Motor neuron (in vitro differentiated cells): ENCODE measurements at places on chromosomes 2 and 18.

DNA sequence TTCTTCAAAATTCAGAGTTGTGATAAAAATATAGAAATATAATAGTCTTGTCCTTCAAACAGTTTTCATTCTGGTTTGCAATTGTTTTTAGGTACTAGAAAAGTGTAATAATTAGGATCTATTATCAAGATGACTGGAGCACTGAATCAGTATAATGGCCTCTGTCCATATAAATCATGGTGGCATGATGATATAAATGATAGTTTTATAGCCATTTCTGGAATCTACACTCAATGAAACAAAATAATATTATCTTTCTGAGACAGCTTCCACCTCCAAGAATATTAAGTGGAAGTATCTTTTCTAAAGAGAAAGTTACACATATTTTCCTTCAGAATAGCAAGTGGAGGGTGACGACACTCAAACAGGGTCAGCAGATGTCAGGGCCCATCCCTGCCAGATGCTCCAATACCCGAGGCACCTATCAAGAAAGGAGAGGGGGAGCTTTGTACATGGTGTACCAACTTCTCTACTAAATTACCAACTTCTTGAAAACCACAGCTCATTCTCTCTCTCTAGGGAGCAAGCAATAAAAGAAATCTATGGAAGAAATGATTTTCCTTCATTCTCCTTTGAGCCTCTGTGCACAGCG lies 882.7 kb upstream of the CHAC2 start:
- peak; percentile 73 for ATAC-seq

- no peak for ATAC-seq
Observed at GRCh38 chr2:74559912-74560311, 5.4 kb downstream of the DOK1 start.

- peak; percentile 79 for ATAC-seq
Observed at GRCh38 chr2:33375054-33375453, 101.4 kb upstream of the RASGRP3 start.

GRCh38 chr2:1055014-1055595 lies 104.5 kb downstream of the SNTG2 start:
- peak; percentile 67 for ATAC-seq

- ATAC-seq, result no peak
Observed at GRCh38 chr2:101080211-101081068, 70.7 kb downstream of the TBC1D8 start.

GRCh38 chr18:48171490-48172188 lies 237.5 kb downstream of the ZBTB7C start:
- no peak for ATAC-seq

GRCh38 chr2:159803235-159803962 lies 5.4 kb upstream of the CD302 start:
- ATAC-seq, result no peak

DNA sequence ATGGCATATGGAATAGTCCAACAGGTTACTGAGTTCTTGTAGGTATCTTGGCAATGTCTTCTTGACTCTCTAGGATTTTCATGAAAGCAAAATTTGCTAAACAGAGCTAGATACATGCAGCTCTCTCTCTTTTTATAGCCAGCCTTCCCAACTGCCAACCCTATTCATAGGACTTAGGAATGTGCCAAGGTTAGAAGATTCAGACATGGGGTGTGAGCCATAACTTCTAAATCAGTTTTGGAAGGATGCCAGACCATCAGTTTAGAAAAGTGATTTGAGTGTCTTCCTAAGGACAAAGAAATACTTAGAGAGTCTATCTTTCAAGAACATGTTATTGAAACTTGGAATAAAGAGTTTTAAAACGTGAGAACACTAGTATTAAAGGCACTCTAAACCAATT lies 619.5 kb upstream of the FANCL start:
- ATAC-seq, result no peak

DNA sequence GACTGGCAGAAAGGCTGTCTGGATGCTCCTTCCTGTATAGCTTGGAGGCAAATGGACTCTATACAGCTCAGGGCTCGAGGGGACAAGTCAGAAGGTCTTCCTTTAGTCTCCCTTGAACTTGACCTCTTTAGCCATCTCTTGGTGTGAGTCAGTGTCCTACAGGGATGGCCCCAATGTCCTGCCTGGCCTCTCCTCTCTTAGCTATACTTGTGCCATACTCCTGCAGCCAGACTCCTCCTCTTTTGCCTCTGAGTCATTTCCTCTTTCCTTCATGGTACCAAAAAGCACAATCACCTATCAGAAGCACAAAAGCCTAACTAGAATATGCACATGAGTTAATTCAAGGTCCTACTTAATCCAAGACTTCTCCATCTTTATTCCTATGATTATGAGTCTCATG lies 112.7 kb downstream of the XRCC5 start:
- ATAC-seq, result peak; percentile 35

DNA sequence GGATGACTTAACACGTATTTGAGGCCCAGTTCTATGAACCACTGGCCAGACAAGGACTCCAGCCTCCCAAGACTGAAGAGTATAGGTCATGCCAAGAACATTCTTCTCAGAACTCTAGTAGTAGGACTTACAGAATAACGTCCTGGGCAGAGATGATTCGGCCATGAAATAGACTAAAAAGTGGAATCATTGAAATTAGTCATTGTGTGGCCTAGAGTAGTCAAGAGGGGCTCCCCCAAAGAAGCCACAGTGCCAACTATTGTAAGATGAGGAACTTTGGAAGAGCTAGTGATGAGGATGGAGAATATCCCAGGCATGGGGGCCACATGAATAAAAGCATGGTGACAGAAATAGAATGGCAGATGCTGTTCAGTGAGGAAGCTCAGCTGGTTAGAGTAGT lies 101.1 kb downstream of the TRIB2 start:
- no peak for ATAC-seq

- no peak for ATAC-seq
Observed at GRCh38 chr18:61605376-61606067, 272.3 kb downstream of the CDH20 start.

DNA sequence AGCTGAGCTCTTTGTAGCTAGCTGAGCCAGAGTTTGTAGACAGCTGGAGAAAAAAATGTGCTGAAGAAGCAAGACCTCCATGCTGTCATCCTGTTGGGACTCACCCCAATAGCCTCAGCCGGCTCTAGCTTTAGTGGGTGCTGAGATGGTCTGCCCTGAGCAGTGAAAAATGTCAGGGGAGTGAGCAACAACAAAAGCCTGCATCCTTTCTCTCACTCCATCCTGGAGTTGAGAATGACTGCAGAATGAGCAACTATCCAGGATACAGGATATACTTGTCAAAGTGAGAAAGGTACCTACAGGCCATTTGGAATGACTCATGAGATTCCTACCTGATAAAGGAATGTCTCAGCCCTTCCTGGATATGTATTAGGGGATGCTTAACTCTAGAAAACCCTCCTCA lies 146.1 kb upstream of the DLX2 start:
- no peak for ATAC-seq

DNA sequence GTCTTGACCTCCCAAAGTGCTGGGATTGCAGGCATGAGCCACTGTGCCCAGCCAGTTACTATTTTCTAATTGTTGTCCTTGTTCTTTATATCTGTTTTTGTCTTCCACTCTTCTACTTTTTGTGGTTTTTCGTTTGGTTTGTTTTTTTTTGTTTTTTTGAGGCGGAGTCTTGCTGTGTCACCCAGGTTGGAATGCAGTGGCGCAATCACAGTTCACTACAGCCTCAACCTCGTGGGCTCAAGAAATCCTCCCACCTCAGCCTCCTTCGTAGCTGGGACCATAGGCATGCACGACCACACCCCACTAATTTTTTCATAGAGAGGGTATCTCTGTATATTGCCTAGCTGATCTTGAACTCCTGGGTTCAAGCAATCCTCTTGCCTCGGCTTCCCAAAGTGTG lies 100.7 kb downstream of the EHBP1 start:
- ATAC-seq, result no peak

- no peak for ATAC-seq
Observed at GRCh38 chr18:2274613-2275012, 296.7 kb downstream of the METTL4 start.

GRCh38 chr2:223185638-223186037 lies 133.6 kb downstream of the KCNE4 start:
- no peak for ATAC-seq

- ATAC-seq, result no peak
Observed at GRCh38 chr18:32831781-32832180, 59.0 kb upstream of the KLHL14 start.

DNA sequence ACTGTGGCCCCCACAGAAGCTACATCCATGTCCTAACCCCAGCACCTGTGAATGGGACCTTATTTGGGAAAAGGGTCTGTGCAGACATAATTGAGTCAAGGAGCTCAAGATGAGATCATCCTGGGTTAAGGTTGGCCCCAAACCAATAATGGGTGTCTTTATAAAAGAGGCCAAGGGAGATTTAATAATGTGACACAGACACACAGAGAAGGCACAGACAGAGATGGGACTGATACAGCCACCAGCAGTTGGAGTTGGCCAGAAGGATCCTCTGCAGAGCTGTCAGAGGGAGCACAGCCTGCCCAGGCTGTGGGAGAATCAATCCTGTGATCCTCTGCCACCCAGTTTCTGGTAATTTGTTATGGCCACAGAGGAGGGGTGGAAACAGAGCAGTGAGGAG lies 26.0 kb downstream of the SNORC start:
- no peak for ATAC-seq

DNA sequence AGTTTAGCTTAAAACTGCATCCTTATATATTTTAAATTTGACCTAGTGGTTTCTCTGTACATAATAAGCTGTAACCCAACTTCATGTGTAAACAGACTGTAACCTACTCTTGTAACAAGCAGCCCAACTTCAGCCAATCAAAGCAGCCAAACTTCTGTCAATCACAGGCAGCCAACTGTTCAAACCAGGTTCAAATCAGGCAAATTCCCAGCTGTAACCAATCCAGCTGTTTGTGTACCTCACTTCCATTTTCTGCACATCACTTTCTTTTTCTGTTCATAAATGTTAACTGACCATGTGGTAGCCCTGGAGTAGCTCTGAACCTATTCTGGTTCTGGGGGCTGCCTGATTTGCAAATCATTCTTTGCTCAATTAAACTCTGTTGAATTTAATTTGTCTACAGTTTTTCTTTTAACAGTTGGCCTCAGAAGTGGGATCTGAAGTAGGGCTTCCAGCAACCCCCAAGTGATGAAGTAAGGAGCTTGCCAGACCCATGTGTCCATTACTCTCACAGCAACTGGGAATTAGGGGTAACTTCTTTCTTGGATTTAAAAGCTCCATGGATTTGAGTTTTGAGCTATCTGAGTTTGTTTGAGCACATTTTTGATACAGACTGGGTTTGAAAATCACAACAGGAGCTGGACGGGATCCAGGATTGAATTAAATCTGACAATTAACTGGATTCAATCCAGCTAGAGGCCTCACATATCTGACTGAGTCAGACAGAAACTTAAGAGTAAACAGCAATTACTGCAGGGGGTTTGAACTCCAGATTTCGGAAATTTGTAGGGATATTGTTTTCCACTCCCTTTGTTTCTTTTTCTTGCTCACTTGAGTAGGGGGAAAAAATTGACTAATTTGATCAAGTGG lies 1569.7 kb upstream of the SLC39A10 start:
- no peak for ATAC-seq

DNA sequence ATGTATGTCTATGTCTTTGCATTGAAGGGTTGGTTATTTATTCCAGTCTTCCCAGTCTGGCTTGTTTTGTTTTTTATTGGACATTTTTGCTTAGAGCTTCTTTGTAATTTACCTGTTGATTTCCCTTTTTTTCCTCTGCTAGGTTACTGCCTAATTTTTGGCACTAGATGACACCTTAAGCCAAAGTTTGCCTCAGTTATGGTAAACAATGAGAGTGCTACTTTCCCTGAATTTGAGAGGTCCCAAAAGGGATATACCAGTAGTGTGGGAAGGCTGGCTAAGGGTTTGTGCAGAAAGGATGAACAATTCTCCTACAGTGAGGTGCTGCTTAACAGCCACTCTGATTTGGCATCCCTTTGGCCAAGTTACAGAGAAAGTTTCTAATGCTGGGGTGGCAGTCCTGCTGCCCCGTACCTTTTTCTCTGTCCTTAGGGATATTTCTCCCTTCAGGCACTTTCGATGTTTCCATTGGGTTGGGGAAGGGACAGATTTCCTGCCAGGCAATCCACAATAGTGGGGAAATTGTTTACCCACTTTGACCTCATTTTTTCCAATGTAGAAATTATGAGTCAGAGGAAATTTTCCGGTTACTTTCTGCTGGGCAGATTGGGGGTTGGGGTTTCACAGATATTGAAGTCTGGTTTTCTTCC lies 354.9 kb downstream of the PTPRM start:
- ATAC-seq, result no peak

DNA sequence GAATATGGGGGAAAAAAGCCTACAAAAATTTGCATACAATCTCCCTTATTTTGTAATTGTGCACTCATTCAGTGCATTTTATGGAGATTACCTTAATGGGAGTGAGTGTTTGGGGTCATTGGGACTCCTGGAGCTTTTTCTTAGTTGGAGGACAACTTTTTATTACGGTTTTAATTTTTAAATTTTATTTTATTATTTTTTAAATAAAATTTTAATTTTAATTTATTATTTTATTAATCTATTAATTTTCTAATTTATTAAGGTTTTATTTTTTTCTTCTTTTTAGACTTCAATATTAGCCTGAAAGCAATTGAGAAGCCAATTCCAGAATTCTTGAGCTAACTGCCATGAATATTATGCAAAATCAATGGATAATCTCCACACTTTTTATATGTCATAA lies 355.0 kb downstream of the SOCS6 start:
- ATAC-seq, result no peak

GRCh38 chr2:199018826-199019225 lies 438.9 kb downstream of the SATB2 start:
- no peak for ATAC-seq

DNA sequence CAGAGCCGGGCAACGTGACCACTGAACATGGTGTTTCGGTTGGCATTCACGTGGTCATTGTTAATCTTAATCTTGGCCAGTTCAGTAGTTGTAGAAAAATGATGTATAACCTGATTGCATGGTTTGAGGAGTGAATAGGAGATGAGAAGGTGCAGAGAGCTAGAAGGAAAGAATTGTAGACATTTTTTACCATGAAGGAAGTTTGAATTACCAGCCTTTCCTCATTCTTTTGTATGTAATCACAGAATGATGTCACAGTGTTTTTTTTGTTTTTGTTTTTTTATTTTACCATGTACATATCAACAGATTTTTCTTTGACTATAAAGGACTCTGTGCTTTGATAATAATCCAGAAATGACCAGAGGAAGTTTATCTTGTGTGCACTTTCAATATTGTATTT lies 126.3 kb downstream of the LTBP1 start:
- no peak for ATAC-seq

- peak; percentile 82 for ATAC-seq
Observed at GRCh38 chr18:23377669-23378301, 75.3 kb upstream of the RIOK3 start.

DNA sequence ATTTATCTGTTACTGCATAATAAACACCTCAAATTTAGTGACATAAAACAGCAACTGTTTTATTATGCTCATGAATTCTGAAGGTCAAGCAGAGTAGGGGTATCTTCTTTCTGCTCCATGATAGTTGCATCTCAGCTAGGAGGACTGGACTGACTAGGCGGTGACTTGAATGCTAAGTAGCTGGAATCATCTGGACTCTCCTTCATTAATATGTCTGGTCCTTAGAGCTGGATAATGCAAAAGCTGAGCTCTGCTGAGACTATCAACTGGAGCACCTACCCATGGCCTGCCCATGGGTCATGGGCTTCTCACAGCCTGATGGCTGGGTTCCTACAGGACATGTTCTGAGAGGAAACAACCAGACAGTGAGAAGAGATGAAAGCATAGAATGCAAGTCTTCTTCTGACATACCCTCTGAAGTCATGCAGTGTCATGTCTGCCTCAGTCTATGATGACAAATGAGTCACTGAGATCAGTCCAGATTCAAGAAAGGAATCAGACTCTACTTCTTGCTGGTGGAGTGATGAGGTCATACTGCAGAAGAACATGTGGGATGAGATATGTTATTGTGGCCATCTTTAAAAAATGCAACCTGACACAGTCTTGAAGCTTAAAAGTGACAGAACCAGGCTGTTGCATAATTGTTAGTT lies 174.2 kb upstream of the OSR1 start:
- ATAC-seq, result no peak
